ENCODE measurements at places on chromosomes 1 and 21.

DNA sequence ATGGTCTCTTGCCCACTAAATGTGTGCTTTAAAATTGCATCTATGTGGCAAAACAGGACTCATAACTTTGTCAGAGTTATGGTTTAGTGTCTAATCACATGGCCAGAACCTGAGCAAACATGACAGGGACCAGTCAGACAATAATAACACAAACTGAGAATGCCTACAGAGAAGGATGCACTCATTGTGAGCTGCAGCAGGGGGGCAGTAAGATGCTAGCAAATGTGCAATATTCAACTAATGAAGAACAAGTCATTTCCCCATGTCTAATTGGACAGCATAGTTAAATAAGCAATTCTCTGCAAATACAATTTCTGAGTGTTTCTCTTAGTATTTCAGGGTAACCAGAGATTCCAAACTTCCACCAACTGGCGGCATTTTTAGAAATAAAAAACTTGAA lies 30.8 kb downstream of the SPAG17 start:
- H3K27me3 ChIP-seq: no peaks in the 10 kb centered on the region
- ATAC-seq: no peak
- H3K36me3 ChIP-seq: no peaks in the 10 kb centered on the region
- no peak overlapping the region for H3K4me3 ChIP-seq

DNA sequence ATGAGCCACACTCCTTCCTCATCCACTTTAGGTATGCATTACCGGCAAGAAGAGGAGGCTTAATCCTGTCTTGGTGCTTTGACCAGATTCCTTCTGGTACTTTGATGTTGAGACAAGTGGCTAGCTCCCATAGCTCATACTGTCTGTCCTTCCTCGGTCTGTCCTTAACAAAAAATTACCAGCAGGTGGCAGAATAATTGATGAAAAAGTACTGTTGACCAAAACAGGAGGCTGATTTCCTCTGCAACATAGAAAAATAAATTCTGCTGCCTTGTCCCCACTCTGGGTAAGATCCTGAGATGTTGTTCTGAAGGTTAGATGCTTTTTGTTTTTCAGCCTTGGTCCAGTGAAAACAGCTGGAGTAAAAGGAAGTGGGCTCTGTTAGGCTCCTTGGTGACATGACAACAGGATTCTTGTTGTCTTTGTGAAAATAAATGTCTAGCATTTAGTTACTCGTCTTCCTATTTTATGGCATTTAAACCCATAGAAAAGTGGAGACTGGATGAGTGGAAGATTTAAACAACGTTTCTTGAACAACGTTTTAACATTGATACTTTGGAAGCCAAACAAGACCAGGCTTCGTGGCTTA lies 11.2 kb upstream of the HJV start:
- H3K27ac ChIP-seq: no peak overlapping the region
- H3K4me3 ChIP-seq: no peak overlapping the region
- H3K4me1 ChIP-seq: peaks cover 21% of the 10 kb centered on the region
- no peak for ATAC-seq
- H3K27me3 ChIP-seq: peaks cover 4% of the 10 kb centered on the region
- peaks cover 27% of the 10 kb centered on the region for H3K36me3 ChIP-seq

DNA sequence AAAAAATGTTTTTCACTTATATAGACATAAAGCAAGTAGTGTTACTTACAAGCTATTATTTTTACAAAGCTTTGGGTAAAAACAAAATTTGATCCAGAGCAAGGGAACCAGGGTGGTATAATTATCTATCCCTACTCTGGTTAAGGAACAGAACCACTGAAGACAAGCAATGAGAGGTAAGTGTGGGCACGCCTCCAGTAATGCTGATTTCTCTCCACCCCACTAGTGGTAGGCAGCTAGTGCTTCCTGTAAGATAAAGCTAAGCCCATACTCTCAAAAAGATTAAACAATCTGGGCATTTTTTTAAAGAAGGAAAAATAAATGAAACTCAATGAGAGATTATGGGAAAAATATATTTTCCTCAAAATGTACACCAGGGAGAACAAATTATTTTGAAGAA lies 22.1 kb downstream of the TFB2M start:
- no peak overlapping the region for H3K4me3 ChIP-seq
- peaks cover 85% of the 10 kb centered on the region for H3K36me3 ChIP-seq
- no peaks in the 10 kb centered on the region for H3K4me1 ChIP-seq
- ATAC-seq: no peak

DNA sequence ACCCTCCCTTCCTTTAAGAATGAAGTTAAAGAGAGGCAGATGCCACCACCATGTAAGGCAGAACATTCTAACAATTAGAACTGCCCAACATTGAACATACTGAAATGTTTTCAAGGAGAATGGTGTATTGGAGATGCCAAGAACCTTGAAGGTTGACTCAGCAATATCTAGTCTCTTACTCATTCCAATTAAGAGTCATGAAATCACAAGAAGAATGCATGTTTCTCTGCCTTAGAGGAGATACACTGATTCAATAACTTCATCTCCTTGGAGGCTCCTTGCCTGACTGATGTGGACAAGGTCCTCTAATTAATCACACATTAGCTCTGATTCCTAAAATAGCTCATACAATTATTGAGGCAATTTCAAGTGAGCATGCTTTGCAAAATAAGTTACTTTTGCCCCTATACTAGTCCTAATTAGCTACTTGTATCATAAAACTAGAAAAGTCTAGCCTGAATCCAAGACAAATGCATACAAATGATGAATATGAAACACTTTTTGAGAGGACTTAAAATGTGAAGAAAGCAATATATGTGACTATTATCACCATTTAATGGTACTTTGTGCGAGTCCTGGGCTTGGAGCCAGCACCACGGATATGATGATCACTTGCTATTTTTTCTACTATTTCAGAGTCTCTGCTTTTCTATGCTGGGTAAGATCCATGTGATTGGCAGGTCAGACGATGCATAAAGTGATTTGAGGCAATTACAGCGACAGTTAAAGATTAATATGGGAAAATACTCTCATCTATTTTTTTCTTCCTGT lies 114.5 kb downstream of the DSCAM start:
- H3K4me1 ChIP-seq: no peaks in the 10 kb centered on the region
- H3K27ac ChIP-seq: no peak overlapping the region
- H3K4me3 ChIP-seq: no peak overlapping the region
- ATAC-seq: no peak

DNA sequence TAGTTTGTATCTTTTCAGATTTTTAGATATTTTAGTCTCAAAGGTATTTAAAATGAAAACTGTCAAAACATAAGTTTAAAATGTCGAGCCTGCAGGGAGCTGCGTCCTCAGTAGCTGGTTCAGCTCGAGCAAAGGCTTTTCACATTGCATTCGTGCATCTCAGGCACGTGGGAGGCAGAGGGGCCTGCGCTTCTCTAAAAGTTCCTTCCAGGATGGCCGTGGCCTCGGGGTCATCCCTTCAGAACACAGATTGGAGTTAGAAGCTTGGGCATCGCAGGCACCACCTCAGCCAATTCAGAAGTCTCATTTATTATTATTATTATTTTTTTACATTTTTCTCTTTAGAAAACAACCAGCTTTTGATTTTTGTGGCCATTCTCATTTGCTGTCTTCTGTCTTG lies 66.9 kb upstream of the DIP2A start:
- H3K27ac ChIP-seq: no peak overlapping the region
- H3K27me3 ChIP-seq: no peaks in the 10 kb centered on the region
- no peak overlapping the region for H3K4me3 ChIP-seq
- ATAC-seq: no peak

GRCh38 chr1:179298952-179299351 lies 5.4 kb downstream of the SOAT1 start:
- peak overlapping the region; percentile 70 for H3K4me3 ChIP-seq
- H3K4me1 ChIP-seq: peaks cover 39% of the 10 kb centered on the region
- H3K27ac ChIP-seq: peak overlapping the region; percentile 49
- peaks cover 59% of the 10 kb centered on the region for H3K36me3 ChIP-seq

GRCh38 chr1:173152598-173152997 lies 54.5 kb downstream of the TNFSF4 start:
- H3K4me1 ChIP-seq: peaks cover 6% of the 10 kb centered on the region
- H3K4me3 ChIP-seq: no peak overlapping the region
- H3K36me3 ChIP-seq: no peaks in the 10 kb centered on the region
- H3K27me3 ChIP-seq: peaks cover 3% of the 10 kb centered on the region
- no peak overlapping the region for H3K27ac ChIP-seq

GRCh38 chr1:106277786-106278185 lies 778.7 kb upstream of the PRMT6 start:
- no peak overlapping the region for H3K4me3 ChIP-seq
- H3K27ac ChIP-seq: no peak overlapping the region
- H3K27me3 ChIP-seq: no peaks in the 10 kb centered on the region
